ENCODE measurements at places on chromosomes 12 and 14. TPM values are rescaled to one million over a fixed set of nuclear protein-coding genes. Genes with fewer than 3 reads are reported as not detected.

The KCNH5 gene
- total RNA-seq = 0.05 TPM

The CLEC1A gene
- total RNA-seq = 4.1 TPM

- H3K36me3 ChIP-seq = no peaks in the 10 kb centered on the region
- H3K4me3 ChIP-seq = no peak overlapping the region
- no peaks in the 10 kb centered on the region for H3K27me3 ChIP-seq
Measured at GRCh38 chr12:52975204-52975603, 26.3 kb downstream of the KRT18 start.

DNA sequence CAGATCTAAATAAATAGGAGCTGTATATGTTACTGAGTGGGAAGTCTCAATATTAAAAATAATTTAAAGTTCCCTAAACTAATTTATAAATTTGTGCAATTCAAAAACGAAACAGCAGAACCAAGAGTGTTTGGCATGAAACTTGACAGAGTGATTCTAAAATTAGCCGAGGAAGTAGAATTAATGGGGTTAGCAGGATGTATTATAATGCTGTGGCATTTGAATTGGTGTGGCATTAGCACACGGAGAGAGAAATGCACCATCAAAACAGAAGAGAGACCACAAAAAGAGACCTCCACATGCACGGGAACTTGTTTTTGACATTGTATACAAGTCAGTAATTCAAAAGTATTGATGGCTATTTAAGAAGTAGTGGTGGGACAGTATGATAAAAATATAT is 366.0 kb upstream of the RGS6 start:
- DNase-seq = no peak
- H3K36me3 ChIP-seq = no peaks in the 10 kb centered on the region
- H3K4me3 ChIP-seq = no peak overlapping the region
